ENCODE measurements at places on chromosomes 6 and 20.

DNA sequence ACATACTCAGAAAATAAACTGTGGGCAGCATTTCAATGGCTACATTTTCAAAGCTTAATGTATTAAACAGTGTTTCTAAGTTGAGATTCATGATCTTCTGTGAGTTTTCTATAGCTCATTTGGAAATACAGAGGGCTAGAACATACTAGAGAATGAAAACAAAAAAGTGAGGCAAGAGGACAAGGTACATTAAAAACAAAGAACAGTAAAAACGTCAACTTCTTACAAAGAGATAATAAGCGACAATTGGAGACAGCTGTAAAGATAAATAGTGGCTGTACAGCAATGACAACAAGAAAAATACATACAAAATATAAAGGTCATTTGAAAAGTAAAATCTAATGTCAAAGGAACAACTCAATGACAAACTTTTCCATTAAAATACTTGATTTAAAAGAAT lies 94.3 kb downstream of the REV3L start:
- DNase-seq: no peak

DNA sequence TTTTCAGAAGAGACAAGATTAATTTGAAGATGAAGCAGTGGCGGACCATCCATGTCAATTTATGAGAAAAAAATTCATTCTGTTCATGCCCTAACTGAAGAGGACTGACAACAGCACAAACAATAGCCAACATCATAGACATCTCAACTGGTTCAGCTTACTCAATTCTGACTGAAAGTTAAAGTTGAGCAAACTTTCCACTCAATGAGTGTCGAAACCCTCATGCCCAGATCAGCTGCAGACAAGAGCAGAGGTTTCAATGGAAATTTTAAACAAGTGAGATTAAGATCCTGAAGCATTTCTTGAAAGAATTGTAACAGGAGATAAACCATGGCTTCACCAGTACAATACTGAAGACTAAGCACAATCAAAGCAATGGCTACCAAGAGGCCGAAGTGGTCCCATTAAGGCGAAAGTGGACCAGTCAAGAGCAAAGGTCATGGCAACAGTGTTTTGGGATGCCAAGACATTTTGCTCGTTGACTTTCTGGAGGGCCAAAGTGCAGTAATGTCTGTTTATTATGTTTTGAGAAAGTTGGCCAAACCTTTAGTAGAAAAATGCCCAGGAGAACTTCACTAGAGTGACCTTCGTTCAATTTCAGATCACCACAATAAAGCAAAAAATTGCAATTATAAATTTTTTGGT lies 6.1 kb upstream of the SFT2D1 start:
- DNase-seq: peak; percentile 88

DNA sequence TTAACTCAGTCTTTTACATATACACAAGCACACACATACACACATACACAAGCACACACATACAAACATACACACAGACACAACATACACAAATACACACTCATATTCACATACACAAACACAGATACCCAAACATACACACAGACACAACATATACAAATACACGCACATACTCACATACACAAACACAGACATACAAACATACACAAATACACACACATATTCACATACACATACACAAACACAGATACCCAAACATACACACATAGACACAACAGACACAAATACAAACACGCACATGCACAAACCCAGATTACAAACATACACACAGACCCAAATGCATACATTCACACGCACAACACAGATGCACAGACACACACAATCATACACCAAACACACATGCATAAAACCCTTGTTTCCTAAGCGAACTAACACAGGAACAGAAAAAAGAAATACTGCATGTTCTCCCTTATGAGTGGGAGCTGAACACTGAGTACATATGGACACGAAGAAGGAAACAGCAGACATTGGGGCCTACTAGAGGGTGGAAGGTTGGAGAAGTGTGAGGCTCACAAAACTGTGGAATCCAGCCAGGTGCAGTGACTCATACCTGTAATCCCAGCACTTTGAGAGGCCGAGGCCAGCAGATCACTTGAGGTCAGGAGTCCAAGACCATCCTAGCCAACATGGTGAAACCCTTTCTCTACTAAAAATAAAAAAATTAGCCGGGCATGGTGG lies 34.2 kb downstream of the PIM1 start:
- no peak for DNase-seq

DNA sequence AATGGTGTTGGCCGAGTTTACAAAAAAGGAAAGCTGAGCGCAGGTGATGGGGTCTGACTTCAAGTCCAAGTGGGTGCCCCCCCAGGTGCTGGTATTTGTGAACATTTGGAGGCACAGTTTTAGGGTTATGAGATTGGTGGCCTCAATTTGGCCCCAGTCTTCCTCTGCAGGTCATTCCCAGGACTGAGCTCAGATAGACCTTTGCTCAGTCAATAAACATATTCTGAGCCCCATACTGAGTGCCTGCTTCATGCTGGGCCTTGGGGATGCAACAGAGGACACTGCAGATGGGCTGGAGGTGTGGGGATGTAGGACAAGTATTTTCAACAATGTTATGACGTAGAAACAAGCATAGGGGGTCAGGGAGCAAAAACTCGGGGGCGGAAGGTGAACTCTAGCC lies 33.5 kb downstream of the TGM3 start:
- DNase-seq: no peak

DNA sequence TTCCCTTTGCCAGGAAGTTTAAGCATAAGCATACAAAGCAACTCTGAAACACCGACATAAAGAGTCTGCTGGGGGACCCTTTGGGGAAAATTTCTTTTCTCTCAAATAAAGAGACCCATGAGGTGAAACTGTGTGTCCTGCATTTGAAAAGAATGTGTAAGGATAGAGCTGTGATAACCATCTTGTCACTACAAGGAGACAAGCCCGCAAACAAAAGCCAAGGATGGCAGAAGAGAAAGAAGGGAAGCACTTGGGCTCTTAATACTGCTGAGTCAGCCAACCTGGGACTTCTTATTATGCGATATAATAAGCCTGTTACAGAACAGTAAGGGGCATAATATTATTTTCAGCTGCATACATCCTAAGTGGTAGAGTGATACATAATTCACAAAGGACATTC lies 52.5 kb downstream of the NUDT3 start:
- no peak for DNase-seq

DNA sequence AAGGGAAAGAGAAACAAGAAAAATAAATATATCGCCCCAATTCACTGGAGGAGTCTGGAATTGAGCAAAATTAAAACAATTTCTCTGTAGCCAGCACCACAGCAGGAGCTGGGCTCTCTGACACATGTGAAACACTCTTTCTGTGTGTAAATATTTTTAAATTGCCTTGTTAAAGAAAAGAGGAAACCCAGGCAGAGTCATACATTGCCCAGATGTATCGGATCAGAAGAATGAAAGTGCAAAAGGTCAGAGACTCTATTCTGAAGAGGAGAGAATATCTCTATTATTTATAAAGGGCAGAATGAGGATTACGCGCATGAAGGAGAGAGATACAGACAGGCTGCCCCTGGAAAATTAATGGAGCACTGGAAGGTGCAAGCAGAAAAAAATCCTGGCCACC lies 127.0 kb upstream of the MAN1A1 start:
- DNase-seq: no peak

DNA sequence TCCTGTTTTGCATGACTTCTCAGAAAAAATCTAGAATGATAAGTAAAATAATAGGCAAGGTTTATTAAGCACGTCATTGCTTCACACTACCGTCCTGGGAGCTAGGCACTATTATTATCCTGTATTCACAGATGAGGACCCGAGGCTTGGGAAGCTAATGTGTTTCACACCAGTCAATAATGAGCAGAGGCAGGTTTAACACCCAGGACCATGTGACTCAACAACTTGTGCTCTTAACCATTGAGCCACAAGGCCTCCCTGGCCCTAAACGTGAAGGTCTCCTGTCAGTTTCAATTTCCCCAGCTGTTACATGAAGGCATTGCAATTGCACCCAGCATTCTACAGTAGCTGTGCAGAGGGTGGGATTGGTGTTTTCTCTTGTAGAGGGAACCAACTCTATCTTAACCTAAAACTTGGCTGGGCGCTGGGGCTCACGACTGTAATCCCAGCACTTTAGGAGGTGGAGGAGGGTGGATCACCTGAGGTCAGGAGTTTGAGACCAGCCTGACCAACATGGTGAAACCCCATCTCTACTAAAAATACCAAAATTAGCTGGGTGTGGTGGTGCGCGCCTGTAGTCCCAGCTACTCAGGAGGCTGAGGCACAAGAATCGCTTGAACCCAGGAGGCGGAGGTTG lies 191.2 kb downstream of the BCAS1 start:
- DNase-seq: no peak

- DNase-seq: peak; percentile 3
These were observed 166.8 kb upstream of the GRIK2 start for GRCh38 chr6:101226677-101227135.

DNA sequence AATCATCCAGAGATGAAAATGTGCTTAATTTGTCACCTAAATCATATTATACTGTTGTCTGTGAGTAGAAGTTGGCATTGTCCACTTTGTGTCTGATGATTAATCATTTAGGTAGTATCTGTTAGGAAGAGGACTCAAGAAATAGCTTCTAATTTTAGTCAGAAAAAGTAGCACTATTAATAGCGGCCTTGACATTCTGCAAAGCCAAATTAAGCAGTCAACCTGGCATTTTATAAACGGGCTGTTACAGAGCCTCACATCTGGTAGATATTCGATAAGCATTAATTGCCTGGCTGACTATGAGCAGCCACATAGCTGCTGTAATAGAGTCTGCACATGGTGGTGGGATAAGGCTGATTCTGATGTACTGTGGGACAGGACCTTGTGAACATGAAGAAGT lies 99.5 kb downstream of the KLHL32 start:
- no peak for DNase-seq

GRCh38 chr20:1946762-1947534 lies 46.9 kb downstream of the PDYN start:
- DNase-seq: no peak

DNA sequence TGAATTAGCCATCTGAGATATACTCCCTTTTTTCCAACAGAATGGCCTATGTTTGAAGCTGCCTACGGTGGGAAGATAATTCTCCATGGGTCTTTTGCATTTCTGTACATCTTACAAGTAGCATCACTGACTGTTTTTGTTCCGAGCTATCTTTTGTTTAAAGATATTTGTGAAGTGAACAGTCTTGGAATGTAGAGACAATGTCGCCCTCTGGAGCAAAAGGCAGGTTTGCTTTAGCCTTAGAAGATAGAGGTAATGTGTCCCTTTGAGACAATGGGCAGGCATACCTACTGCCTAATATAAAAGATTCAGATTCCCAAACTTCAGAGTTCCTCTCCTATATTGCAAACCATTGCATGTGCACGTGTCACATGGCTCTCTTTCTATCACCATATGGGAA lies 347.8 kb upstream of the CNR1 start:
- no peak for DNase-seq

GRCh38 chr6:16505711-16506357 lies 255.4 kb downstream of the ATXN1 start:
- no peak for DNase-seq

DNA sequence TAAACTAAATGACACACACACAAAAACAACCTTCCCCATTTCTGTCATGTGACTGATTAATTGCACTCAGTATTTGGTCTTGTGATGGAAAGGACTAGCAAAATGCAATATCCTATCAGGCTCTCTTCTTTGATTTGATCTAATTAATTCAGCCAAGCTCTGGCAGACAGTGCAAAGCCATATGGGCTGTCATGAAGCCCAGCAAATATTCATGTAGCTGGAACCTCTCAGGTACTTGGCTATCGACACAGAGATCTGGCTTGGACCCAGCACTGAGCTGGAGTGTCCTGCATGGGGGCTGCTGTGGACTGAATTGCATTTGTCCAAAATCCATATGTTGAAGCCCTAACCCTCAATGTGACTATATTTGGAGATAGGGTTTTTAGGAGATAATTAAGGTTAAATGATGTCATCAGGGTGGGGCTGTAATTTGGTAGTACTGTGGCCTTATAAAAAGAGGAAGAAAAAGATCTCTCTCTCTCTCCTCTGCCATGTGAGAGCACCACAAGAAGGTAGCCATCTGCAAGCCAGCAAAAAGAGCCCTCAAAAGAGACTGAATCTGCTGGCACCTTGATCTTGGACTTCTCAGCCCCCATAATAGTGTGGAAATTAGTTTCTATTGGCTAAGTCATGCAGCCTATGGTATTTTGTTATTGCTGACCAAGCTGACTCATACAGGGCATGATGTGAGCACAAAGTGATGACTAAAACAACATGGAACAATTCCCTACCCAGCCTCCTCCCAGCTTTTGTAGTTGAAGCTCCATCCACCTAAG lies 77.1 kb downstream of the STMND1 start:
- DNase-seq: no peak

- no peak for DNase-seq
These were observed 22.1 kb downstream of the SLC35A1 start for GRCh38 chr6:87494761-87495422.

All from AML-193 (cell line).